ENCODE measurements at places on chromosomes 1 and 21. TPM values are rescaled to one million over a fixed set of nuclear protein-coding genes. Genes with fewer than 3 reads are reported as not detected.

The C1orf87 gene
- total RNA-seq = not detected

The NRAS gene
- total RNA-seq = 110 TPM

The L1TD1 gene
- total RNA-seq = not detected

The BTG3 gene
- 29.2 TPM for total RNA-seq

The SPRTN gene
- 17.4 TPM for total RNA-seq

The ACTN2 gene
- total RNA-seq = under 0.01 TPM

The NR0B2 gene
- not detected for total RNA-seq

The FAM177B gene
- not detected for total RNA-seq

The GBP4 gene
- not detected for total RNA-seq

The FHAD1 gene
- not detected for total RNA-seq

The NBPF4 gene
- total RNA-seq = not detected

The CYP4X1 gene
- total RNA-seq = not detected

The COL11A1 gene
- total RNA-seq = 10.0 TPM

The CCDC30 gene
- 0.18 TPM for total RNA-seq

The SPATA45 gene
- not detected for total RNA-seq

The KRTAP12-2 gene
- total RNA-seq = not detected

The OR2L13 gene
- total RNA-seq = not detected

The FAM163A gene
- not detected for total RNA-seq

The CCDC27 gene
- not detected for total RNA-seq

The PRAMEF27 gene
- not detected for total RNA-seq

The SEMA6C gene
- 0.56 TPM for total RNA-seq

The KRTAP11-1 gene
- total RNA-seq = not detected

The YY1AP1 gene
- total RNA-seq = 26.4 TPM

The WARS2 gene
- 18.3 TPM for total RNA-seq

The TRNP1 gene
- total RNA-seq = 68.6 TPM

The CIART gene
- total RNA-seq = 13.9 TPM

The HAPLN2 gene
- total RNA-seq = not detected

The CELA3B gene
- not detected for total RNA-seq

The APOBEC4 gene
- not detected for total RNA-seq

The CLCA4 gene
- total RNA-seq = not detected

Data from IMR-90 (cell line).